NK-92 treated with Interleukin-12 subunit alpha and Interleukin-12 subunit beta, amount 100 ng/mL, for 24 hours (cell line): ENCODE measurements at places on chromosomes 3 and 15.

DNA sequence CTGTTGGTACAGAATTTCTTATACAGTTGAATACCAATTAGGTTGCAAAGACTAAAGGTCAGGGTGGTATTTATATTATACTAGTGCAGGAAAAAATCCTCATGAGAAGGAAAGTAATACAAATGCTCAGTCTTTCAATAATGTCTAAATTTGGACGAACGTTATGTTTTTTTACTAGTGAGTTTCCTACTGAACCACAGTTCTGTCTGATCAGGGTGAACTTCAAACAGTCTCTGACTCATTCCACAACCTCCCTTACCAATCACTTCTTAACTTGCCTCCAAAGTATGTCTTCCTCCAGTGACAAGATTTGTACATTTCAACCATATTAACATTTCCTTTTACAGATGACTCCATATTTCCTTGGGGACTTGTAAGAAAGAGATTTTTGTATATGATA lies 3.4 kb downstream of the TMEM212 start:
- no peak for DNase-seq

GRCh38 chr3:8888301-8888915 lies 74.9 kb downstream of the RAD18 start:
- no peak for DNase-seq

GRCh38 chr3:134367869-134368750 lies 6.1 kb downstream of the AMOTL2 start:
- DNase-seq: no peak

GRCh38 chr3:156792114-156792513 lies 34.0 kb upstream of the LEKR1 start:
- no peak for DNase-seq

GRCh38 chr15:63514531-63514943 lies 10.1 kb downstream of the USP3 start:
- DNase-seq: no peak

GRCh38 chr15:75460646-75461045 lies 9.2 kb upstream of the SIN3A start:
- no peak for DNase-seq

DNA sequence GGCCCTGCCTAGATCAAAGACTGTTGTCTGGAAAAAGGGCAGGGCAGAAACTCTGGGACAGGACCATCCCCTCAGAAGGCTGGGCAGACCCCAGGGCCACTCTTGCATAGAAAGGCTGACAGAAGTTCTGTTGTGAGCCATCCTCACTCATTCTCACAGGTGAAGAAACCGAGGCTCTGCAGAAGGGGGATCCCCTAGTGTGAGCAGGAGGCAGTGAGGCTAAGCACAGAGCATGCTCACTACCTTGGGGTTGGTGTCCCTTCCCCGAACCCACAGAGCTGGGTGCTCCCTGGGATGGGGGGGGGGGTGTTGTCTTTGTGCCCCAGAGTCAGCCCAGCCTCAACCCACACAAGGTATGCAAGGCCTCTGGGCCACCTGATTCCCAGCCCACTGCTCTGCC lies 50.9 kb upstream of the TMEM115 start:
- DNase-seq: no peak

GRCh38 chr15:97989299-97989698 lies 28.8 kb downstream of the ARRDC4 start:
- no peak for DNase-seq

DNA sequence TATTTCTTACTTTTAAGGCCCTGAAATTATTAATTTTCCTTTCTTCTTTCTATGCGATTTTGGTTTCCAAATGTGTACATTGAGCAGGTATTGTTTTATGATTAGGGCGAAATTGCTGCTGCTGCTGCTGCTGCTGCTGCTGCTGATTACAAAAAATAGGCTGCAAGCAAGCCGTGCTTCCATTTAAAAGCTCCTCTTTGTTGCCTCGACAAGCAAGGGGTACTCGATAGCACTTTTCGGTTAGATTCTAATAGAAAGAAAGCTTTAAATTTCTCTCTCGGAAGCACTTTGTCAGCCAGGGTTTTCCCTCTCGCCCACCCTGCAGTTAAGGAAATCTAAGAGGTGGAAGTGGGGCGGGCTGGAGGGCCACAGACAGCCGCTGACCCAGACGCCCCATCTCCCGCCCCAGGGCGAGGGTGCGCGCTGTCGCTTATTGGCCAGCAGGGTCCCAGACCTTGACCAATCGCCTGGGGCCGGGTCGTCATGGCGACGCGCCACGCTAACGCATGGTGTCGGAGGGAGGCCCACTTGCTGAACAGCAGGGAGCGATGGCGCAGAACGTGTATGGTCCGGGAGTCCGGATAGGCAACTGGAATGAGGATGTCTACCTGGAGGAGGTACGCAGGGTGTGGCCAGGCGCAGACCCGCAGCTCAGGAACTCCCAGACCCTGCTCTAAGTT lies at the start of gene CFAP161:
CFAP161 (plus strand) TSS at position 489 of the 680 bp plus-strand sequence; CDS start at position 549, 60 bp downstream.
- DNase-seq: no peak

DNA sequence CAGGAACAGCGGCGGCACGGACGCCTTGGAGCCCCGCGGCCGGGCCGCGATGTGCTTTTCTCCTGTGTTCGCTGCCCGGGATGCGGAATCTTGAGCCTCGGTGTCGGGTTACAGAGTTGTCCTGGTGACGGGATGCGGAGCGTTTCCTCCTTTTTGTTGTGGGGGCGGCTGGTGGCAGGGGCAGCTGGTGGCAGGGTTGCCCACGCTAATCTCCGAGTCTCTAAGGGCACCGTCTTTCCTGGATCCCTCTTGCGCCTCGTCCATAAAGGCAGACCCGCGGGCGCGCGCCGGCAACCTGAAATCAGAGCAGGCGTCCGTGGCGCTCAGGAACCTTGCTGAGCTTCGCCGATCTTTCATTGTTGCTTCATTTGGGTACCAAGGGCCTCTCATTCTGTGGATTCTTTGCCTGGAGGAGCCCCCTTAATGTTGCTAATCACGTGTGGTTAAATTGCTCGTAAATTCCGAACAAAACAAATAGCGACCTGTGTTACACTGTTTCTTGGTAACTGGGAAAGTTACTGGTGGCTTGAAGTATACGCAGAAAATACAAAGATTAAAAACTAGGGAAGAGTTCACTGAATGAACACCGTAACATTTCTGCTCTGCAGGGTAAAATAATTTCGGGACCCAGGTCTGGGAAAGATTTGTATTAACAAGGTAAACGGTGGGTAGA lies 844 bp upstream of the PFN2 start:
- no peak for DNase-seq

GRCh38 chr3:193894121-193894863 lies 241.7 kb upstream of the HES1 start:
- no peak for DNase-seq

- DNase-seq: peak; percentile 42
Observed at GRCh38 chr3:132417695-132418411, 551 bp downstream of the DNAJC13 start.

DNA sequence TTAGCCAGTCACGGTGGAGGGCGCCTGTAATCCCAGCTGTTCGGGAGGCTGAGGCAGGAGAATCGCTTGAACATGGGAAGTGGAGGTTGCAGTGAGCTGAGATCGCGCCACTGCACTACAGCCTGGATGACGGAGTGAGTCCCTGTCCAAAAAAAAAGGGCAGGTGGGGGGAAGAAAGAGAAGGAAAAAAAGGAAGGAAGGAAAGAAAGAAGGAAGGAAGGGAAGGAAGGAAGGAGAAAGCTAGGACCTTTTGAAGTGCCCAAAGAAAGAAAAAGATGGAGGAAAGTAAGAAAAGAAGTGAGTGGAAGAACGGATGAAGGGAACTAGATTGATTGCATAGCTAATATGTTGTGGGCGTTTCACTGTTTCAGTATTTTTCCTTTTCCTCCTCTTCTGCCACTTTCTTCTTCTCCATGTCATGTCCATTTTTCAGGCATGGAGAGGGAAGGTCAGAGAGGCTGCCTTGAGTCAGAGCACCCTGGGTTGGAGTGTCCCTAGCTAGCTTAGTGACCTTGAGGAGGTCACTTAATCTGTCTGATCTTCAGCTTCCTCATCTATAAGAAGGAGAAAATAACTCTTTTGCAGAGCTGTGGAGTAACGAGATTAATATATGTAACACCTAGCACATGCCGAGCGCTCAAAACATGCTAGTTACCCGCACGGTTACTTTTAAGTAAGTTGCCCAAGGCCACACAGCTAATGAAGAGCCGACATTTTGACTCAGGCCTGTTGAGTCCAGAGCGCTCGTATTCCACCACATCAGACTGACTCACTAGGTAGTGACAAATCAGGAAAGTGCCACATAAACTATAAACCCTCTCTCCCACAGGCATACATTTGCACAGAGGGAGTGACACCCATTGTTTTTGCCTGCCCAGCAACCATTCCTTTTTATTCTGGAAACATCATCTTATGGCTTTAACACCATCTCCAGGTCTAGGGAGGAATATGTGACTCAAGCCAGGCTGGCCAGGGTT lies 42.2 kb downstream of the BHLHE40 start:
- no peak for DNase-seq

DNA sequence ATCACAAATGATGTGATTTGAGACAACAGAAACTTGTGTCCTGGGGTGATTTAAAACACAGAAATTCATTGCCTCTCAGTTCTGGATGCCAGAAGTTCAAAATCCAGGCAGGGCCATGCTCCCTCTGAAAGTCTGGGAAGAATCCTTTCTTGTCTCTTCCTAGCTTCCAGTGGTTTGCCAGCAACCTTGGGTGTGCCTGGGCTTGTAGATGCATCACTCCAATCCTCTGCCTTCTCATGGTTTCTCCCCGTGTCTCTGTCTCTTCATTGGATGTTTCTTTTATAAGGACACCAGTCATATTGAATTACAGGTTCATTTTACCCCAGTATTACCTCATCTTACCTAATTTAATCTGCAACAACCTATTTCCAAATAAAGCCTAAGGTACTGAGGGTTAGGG lies 16.7 kb downstream of the ZPLD1 start:
- DNase-seq: no peak

DNA sequence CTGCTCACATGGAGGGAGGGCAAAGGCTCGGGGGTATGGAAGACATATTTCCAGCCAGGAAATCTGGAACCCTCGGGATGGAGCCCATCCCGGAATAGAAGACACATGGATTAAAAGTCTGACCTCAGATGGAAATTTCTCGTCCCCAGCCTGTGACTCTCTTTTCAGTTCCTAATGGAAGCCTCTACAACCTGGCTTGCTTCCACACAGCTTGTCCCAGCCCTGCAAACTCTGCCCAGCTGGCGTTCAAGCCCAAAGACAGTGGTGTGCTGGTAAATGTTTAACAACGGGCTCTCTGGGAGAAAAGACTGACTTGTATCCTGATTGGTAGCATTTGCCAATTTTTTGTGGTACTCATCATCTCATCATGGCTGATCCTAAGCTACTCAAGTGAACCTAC lies 35.6 kb upstream of the TLE3 start:
- DNase-seq: no peak

DNA sequence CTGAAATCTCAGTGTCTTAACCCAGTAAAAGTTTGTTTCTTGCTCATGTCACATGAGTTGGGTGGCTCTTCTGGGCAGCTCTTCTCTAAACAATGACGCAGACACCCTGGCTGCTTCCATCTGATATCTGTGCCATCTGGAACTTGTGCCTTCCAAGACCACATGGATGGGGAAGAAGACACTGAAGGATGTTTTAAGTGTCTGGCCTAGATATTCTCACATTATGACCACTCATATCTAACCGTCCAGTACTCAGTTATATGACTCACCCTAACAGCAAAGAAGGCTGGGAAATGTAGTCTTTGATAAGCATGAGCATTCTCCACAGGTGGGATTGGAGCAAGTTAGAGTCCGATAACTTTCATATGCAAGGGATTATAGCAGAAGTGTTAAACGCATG lies 66.4 kb downstream of the RYR3 start:
- no peak for DNase-seq

DNA sequence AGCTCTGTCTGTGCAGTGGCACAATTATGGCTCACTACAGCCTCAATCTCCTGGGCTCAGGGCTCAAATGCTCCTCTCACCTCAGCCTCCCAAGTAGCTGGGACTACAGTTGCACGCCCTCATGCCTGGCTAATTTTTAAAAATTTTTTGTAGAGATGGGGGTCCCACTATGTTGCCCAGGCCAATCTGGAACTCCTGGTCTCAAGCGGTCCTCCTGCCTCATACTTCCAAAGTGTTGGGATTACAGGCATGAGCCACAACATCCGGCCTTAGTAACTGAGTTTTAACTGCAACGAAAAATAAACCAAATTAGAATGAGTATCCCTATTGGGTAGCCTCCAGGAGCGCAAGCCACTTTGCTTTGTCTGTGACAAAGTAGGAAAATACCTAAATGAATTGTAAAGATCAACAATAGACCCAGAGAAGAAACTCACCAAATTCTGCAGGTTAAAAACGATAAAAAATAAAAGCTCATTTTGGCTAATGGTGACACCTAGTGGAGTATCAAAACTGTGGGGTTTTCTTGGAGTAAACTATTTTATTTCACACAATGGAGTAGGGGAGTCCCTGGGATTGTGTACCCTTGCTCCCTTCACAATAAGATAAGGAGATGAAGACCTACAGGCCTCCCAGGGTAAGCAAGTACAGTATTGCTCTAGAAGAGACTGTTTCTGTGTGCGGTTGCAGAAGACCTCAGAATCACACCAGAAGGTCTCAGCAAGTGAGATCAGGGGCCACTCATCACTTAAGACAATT lies 21.0 kb upstream of the CA12 start:
- no peak for DNase-seq

- DNase-seq: no peak
Observed at GRCh38 chr3:7205962-7206361, 345.0 kb downstream of the GRM7 start.

GRCh38 chr3:103699228-103699627 lies 1264.4 kb downstream of the ZPLD1 start:
- DNase-seq: no peak
